Neuronal stem cell (in vitro differentiated cells): ENCODE measurements at places on chromosomes 12 and 14.

DNA sequence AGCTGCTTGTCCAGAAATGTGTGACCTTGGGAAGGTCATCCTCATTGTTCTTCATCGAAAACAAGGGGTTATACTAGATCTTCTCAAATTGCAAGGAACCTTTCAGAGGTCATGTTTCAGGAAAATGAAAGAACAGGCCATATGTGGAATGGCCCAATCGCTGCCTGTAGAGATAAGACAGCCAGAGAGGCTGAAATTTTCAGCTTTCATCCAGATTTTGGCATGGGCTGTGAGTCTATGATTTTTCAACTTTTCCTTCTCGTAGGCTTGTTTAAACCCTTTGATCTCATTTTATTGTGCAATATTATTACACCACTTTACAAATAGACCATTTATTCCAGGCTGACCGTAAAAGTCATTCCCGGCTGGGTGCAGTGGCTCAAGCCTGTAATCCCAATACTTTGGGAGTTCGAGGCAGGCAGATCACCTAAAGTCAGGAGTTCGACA lies 17.1 kb upstream of the ATXN2 start:
- no peak for DNase-seq

DNA sequence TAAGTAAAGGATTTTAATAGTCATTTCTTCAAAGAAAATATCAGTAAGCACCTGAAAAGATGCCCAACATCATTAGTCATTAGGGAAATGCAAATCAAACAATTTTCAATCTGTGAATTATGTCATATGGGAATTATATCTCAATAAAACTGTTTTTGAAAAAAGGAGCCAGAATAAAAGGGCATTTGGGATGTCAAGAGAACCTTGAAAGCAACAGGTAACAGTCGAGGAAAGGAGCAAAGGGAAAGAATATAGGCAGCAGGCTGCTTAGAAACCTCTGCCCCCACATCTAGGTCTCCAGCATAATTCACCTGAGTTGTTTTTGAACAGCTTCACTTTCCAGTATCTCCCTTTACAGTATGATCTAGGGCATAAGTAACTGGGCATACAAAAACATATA lies 12.2 kb downstream of the RAD9B start:
- DNase-seq = no peak

GRCh38 chr12:45974171-45974719 lies 16.1 kb downstream of the SCAF11 start:
- DNase-seq = no peak

- DNase-seq = no peak
Observed at GRCh38 chr14:53285821-53286220, 132.7 kb upstream of the DDHD1 start.

GRCh38 chr14:96844857-96845570 lies 47.8 kb downstream of the VRK1 start:
- no peak for DNase-seq
